ENCODE measurements at places on chromosomes 3 and 15.

DNA sequence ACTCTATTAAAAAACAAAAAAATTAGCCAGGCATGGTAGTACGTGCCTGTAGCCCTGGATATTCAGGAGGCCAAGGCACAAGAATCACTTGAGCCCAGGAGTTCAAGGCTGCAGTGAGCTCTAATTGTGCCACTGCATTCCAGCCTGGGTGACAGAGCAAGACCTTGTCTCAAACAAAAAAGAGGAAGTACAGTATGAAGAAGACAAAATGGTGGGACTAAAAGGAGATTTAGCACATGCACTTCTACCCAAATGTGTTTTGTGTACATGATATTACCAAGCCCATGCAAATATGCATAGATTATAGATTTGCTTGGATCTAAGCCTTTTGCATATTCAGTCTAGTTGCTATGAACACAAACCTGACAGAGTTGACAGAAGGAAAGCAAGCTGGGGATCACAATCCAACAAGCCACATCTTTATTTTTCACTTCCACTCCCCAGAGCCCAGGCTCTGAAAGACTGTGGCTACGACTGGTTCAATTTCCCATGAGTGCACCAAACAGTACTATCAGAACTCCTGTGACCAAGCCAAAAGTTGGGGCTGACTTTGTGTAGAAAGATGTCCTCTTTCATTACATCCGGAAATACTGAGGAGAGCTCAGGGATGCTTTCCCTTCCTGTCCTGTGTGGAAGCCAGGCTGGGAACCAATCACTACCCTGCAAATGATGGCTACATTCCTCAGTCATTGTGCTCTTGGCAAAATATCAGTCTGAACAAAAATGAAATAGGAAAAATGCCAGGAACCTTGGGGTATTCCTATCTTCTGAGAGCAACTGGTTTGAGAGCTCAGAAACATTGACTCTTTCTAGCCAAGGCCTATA is 49.4 kb downstream of the TGM4 start:
- no peak for DNase-seq

DNA sequence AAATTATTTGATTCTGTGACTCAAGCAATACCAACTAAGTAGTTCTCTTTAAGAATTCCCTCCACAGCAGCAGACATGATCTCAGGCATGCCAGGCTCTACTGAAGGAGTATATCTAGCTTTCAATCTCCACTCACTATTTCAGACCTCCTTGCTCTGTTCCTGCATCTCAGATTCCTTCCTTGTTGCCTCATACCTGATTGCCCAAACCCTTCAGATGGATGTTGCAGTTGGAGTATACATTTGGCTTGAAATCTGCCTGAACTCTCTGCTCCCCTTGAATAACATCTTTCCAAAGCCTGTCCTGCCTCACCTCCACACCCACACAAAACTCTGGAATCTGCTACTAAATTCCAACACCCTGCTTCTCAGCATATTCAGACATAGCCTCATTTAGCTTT is 19.8 kb upstream of the TM4SF4 start:
- no peak for DNase-seq

GRCh38 chr15:99566157-99566897 is 543 bp downstream of the MEF2A start:
- DNase-seq, result peak; percentile 19

DNA sequence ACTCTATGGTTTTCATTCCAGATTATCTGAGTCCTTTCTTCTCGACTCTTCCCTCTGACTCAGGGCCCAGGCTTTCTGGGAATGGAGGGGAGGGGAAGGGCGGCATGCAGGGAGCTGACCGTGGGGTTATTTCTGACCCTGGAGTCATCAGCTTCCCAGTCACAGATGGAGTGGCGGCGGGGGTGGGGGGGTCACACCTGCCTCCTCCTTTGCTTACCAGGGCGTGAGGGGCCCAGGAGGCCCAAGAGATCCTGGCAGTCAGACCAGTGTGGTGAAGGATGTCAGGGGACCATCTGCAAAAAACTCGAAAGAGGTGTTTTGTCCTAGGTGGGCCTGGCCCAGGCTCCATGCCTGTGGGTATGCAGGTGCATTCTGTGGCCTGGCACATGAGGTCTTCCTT is 996 bp upstream of the XIRP1 start:
- no peak for DNase-seq

- DNase-seq, result no peak
Measured at GRCh38 chr3:123757281-123757940, 126.7 kb downstream of the MYLK start.

DNA sequence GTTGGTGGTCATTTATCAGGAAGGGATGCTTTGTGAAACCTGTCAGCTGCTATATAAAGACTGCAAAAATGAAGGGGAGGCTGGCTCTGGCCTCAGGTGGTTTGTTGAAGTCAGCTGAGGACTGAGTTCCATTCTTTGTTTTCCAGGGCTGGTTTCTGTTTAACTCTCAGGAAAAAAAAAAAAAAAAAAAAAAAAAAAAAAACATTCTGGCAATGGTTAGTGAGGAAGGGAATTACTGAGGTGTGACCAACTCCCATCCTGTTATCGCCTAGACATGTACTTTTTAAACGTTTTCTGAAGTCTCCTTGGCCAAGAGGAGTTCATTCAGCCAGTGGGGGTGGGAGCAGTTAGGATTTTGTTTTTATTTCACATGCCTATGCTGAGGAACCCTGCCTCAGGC is 316.3 kb downstream of the OXSM start:
- DNase-seq, result no peak
